ENCODE measurements at places on chromosomes 4 and X.
A peak's percentile ranks its signal among the peaks of the same experiment; 100 is the strongest.

DNA sequence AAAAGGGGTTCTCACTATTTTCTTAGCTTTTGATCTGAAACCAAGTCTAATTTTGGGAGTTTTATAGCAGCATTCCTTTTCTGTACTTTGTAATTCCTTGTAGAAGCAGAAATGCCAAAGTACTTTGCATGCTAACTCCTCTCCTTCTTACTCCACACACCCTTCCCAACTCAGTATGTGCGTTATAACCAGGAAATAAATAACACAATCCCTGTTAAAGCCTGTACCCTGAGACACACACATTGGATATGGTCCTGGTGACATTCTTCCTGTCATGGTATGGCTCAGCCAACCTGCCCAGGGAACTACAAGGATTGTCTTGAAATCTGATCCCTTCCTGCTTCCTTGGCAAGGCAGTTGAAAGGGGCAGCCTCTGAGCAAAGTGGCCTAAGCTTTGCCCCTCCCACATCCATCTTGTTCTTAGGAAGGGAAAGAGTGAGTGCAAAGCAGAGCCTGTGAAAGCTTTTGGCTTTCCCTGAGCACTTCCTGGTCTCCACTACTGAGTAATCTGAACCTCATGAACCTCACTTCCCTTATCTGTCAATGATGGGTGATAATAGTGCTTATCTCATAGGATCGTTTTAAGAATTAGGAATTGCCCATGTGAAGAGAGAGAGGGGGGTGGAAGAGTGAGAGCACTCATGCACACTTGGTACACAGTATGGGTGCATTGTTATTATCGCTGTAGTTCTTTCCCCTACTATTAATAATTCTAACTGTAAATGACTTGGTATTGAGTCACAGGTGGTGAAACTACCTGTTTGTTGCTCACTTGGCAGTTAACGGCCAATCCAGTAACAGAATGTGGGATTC, 109.3 kb downstream of the AFF2 start:
- no peak for DNase-seq

GRCh38 chrX:40247848-40248622, 150.3 kb upstream of the BCOR start:
- DNase-seq = no peak

DNA sequence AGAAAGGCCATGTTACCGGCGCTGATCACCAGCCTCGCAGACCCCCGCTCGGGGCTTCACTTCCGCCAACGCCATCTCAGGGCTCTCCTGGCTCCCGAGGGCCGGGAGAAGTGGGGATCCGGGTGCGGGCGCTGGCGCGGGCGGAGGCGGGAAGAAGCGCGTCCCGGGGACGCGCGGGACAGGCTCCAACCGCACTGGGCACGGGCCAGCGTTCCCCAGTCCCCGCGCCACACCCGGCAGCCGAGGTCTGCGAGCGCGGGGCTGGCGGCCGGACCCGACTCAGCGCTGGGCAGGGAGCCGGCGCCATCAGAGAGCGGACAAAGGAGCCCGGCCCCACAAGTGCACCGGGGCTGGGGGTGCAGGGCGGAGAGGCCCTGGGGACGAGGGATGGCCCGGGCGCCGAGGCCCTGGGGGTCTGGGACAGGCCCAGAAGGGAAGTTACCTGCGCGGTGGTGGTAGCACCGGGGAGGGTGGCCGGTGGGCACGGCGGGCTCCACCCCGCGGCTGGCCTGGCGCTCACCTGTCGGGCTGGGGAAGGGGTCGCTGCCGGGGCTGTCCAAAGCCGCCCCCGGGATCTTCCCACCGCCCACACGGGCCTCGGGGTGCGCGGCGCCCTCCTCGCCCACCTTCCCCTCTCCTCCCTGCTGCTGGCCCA, 449 bp downstream of the CTPS2 start:
- DNase-seq = peak; percentile 1

DNA sequence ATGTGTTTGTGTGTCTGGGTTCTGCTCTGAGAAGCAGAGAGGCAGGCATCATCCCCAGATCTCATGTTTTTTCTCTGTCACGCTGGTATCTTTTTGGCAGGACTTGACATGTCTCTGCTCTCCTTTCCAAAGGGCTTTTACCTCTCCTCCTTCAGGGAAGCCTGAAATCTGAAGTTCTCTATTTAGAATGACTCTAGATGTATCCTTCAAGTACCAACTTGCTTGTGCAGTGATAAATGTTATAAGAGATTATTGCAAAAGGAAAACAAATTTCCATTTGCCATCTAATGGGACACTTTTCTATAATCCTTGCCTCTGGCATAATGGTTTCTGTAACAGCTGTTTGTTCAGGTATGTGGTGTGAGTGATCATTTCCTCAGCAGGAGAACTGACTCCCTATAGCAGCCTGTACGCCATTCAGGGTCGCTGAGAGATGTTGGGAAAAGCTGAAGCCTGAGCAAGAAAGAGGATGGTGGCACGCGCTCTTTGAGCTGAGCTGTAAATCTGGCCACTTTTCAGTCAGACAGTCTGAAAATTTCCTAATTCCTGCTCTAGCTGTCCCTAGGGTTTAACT, 72.5 kb downstream of the CNGA2 start:
- DNase-seq = no peak

GRCh38 chrX:38206036-38206435, 14.6 kb downstream of the SRPX start:
- DNase-seq = peak; percentile 83

All from fibroblast of skin of scalp (primary cell).